Right hindlimb (tissue), 1 donor: ENCODE measurements at places on chromosomes 12 and 14.

DNA sequence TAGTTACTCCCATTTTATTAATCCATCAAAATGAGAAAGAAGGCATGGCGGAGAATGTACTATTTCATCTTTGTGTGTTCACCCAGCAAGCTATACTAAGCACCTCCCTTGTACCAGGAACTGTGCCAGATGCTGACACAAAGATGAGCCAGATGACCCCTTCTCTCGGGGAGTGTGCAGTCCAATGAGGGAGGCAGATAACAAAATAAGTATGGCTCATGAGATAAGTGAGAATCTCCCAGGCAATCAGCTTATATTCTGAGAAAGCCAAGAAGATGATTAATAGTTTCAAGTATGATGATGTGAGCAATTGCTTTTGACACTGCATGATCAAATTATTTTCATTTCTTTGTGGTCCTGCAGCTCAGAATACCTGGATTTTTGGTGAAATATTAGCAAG is 1.3 kb upstream of the TMEM233 start:
- DNase-seq: no peak

GRCh38 chr12:78145398-78145797 is 314.7 kb downstream of the NAV3 start:
- DNase-seq: no peak

- peak; percentile 55 for DNase-seq
These were observed 114.0 kb downstream of the MSRB3 start for GRCh38 chr12:65392491-65392890.

DNA sequence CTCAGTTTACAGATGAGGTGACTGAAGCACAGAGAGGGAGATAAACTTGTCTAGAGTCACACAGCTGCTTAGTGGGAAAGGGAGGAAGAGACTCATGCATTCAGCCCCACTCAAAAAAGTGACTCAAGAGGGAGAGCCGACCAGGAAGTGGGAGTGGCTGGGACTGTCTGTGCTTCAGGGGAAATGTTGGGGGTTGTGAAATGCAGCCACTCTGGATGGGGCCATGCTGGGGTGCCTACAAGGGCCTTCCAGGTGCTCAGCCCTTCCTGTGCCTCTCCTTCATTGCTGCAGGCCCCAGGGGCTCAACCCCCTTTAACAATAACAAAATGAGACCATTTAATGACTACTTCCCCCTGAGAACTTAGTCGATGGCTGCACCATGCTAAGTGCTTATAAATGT is 41.8 kb downstream of the CACNA1C start:
- no peak for DNase-seq

- DNase-seq: no peak
These were observed 54.4 kb downstream of the SPPL3 start for GRCh38 chr12:120849765-120850164.

- peak; percentile 41 for DNase-seq
These were observed 388.3 kb upstream of the GARIN6 start for GRCh38 chr12:99259040-99259934.

GRCh38 chr12:109497675-109498074 is 20.2 kb downstream of the UBE3B start:
- no peak for DNase-seq

DNA sequence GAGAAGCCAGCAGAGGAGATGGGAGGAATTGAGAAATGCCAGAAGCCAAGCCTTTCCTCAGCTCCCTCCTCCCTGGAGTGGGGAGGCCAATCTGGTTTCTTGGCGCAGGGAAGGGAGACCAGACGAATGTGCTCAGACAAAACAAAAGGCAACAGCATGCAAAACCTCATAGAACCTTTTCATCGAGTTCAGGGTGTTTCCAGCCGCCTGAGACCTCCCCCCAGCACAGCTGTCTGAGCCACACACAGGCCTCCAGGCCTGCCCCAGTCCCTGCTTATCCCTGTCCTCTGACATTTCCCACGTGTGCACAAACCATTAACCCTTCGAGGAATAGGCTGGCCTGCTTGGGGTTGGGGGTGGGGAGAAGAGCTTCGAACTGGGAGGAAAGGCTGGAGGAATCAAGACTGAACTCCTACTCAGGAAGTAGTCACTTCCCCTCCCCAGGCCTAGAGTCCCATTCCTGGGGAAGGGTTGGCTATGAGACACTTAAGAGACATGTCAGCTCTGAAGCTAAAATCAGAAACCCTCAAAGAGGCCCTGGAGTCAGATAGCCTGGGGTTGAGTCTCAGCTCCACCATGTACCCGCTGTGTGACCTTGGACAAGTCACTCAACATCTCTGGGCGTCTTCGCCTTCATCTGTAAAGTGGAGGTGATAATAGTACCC is 10.7 kb downstream of the TBX3 start:
- peak; percentile 73 for DNase-seq

GRCh38 chr12:96454396-96454795 is 35.0 kb upstream of the CFAP54 start:
- no peak for DNase-seq

DNA sequence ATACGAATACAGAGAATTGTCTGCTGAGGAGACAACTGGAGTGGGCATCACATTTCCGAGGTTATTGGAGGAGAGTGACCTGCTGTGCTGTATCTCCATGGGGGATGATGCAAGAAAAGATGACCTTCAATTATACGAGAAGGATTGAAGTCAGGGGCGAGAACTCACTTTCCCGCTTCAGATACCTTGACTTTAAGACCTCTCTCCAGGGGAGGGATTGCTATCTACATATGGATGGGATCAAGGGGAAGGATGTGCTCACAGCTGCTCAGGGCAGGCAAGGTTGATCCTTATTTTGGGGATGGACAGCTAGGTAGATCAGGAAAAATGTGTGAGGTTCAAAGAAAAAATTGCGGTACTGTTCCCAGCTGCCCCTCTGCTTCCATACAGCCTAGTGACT is 24.4 kb downstream of the NEUROD4 start:
- DNase-seq: no peak

DNA sequence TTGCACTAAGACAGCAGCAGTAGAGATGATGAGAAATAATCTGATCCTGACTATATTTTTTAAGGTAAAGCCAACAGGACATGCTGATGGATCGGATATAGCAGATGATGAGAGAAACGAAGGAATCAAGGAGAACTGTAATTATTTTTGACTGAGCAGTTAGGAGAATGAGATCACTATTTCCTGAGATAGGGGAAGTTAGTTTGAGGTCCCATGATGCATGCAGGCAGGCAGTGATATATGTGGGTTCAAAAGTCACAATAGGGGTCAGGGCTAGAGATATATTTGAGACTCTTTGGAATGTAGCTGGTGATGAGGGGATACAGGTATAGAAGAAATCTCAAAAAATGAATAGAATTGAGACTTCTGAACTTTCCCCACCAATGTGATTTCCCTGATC is 107.6 kb downstream of the GTF2A1 start:
- DNase-seq: no peak

DNA sequence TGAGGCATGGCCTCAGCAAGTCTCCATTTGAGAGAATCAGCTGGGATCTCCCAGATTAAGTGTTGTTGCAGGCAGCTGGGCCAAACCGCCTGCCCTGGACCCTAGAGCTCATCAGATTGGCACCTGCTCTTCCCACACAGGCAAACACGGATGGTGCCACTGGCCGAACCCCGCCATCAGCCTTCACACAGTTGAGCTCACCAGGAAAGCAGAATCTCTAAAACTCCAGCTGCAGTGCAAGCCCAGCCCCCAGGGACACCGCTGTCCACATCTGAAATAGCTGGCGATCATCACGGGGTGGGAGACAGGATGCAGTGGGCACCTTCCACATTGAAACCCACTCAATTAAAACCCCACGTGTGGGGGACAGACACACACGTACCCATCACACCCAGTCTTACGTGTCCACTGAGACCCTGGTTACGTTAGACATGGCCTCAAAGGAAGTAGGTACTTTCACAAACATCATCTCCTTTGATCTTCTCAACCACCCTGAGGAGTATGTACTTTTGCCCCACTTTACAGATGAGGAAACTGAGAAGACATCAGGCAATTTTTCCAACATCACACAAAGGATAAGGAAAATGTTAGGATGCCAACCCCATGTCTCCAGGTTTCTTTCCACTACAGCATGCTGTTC is 88.8 kb downstream of the SINHCAF start:
- DNase-seq: no peak

- no peak for DNase-seq
These were observed 123.2 kb upstream of the SLC38A4 start for GRCh38 chr12:46948936-46949545.

GRCh38 chr14:64628940-64629408 is 75.2 kb upstream of the PLEKHG3 start:
- no peak for DNase-seq

- DNase-seq: no peak
These were observed 109.5 kb downstream of the BTG1 start for GRCh38 chr12:92036061-92036620.

GRCh38 chr12:115199831-115200230 is 515.9 kb upstream of the TBX3 start:
- no peak for DNase-seq

DNA sequence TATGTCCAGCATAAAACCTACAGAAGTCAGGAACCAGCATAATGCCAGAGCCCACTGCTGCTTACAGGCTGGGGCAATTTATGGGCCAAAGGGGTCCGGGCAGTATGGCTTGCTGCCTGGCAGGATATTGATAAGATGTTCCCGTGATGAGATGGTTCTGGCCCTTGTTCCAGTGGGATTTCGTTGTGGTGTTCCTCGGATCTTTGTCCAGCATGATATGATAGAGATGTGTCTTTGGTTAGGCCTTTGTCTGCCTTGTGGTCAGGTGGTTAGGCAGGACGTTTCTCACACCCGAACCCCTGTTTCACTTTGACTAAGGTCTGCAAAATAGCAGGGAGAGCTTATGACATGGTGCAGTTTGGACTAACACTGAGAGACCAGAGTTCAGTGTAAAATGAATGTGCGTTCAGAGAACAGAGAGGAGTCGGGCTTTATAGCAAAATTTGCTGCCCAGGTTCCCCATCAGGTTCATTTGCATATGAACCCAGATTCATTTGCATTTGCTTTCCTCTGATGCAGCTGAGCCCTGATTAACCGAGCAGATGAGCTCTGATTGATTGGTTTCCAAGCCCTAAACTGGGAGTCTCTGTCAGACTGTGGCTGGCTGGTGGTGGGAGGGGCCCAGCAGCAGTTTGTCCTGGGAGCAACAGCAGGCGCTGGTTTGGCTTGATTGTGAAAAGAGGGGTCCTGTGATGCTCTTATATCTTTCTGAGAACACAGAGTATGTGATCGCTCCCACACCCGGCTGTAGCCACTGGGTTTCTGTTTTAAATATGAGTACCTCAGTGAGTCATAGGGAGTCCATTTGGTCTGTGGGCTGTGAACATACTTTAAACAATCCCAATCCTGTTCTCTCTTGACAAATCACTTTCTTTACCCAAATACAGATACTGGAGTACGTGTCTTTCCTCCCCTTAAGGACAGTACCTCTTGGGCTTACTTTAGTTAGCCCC is 156.3 kb upstream of the PZP start:
- no peak for DNase-seq

DNA sequence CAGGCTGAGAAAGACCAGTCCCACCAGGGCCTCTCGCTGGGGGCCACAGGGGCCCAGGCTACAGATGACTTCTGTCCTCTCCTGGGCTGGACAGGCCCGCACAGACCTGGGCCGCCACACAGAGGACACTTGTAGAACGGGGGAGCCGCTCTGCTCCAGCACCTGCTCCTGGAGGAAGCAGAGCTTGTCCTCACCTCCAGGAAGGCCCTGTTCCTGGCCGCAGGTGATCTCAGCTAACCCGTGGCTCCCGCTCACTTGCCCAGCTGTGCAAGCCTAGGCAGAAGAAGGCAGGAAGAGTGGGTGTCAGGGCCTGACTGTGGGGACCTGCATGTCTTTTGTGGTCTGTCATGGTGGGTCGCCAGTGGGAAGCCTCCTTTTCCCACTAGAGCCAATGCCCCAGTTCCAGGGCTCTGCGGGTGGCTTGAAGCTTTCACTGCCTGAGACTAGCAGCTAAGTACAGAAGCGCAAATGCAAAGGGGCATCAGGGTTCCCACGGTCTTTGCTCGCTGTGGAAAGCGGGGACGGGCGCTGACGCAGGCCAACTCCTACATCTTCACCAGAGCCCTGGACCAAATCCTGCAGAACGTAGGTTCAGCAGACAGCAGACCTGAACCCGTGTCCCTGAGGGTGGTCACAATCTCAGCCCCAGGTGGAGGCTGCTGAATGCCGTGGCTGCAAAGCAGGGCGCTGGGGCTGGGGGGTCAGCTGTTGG is 8.8 kb upstream of the CEP170B start:
- no peak for DNase-seq

DNA sequence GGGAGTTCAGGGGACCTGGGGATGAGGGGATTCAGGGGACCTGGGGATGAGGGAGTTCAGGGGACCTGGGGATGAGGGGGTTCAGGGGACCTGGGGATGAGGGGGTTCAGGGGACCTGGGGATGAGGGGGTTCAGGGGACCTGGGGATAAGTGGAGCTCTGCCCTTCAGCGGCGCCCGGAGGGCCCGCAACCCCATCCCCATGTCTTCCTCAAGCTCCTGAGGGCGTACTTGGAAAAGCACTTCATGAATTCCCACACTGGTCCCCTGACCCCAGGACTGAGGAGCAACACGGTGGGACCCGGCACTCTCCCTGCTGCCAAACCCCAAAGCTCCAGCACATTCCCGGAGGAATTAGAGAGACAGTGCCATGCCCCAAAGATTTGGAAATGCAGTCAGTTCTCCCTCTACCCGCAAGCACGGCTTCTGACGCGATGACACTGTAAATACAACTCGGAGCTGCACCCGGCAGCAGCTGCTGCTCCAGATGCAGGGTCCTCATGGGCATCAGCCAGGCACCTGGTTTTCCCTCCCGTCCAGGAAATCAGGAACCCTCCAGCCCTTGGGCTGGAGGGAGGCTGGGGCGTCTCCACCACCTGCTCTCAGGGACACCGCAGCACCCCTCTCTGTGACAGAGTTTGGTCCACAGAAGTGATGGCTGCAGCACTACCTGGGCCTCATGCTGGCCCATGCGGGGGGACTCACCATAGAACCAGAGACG is 32.8 kb upstream of the C14orf180 start:
- DNase-seq: no peak

DNA sequence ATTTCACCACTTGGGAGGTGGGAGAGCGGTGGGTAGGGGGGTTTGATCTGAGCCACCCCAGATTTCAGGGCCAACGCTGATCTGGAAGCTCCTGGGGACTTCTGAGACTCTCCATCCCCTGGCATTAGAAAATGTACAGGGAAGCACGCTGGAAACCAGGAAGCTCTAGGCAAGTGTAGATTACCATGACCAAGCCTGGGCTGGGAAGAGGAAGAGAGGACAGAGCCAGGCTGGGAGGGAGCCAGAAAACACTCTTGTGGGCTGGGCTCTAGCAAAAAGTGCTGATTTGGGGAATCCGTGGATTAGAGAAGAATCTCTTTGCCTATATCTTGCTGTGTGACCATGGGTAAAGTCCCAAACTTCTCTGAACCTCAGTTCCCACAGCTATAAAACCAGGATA is 236.7 kb downstream of the BCL11B start:
- peak; percentile 70 for DNase-seq

GRCh38 chr14:66920196-66920595 is 269.0 kb upstream of the GARIN2 start:
- no peak for DNase-seq

GRCh38 chr12:6943389-6943721 is 261 bp upstream of the RNU7-1 start:
- DNase-seq: peak; percentile 88

GRCh38 chr14:31096255-31096654 is 70.1 kb upstream of the STRN3 start:
- no peak for DNase-seq
